ENCODE measurements at places on chromosomes 5 and 9. TPM values are rescaled to one million over a fixed set of nuclear protein-coding genes. Genes with fewer than 3 reads are reported as not detected.

Gene LRRC19
- not detected for total RNA-seq

Gene EQTN
- not detected for total RNA-seq

Gene IL31RA
- 0.13 TPM for total RNA-seq

Gene GARNL3
- total RNA-seq, result 5.4 TPM

Gene PCDHGC4
- total RNA-seq, result 0.90 TPM

DNA sequence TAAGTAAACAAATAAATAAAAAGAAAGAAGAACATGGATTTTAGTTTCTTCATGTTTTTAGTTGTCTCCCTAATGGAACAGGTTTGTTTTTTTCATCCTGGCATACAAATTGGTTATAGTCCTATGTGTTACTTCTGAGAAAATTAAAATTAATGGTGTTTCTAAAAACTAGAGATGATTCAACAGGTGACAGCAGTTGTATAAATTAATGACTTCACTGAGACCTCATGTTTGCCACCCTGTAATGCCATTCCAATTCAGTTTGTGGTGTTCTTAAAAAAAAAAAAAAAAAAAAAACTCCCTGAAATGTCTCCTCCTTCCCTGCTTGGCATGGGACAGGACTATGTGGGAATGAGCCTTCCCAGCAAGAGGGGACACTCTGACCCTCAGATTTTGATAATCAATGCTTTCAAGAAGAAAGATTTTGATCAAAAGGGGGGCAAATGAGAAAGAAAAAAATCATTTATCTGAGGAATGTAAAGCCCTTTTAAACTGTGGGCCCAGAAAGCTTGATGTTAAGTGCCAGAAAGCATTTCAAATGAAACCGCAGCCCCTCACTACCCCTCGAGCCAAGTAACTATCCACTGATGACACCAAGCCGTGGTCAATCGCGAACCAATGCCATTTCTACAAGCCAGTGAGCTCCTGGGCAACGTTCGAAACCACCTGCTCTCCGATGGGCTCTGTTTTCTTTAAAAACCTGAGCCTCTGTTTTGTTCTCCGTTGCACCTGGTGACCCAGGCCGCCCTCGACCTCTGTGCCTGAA lies 941 bp downstream of the EXD3 start:
- DNase-seq, result no peak

GRCh38 chr5:110112348-110112747 lies 422.6 kb downstream of the MAN2A1 start:
- DNase-seq, result no peak

DNA sequence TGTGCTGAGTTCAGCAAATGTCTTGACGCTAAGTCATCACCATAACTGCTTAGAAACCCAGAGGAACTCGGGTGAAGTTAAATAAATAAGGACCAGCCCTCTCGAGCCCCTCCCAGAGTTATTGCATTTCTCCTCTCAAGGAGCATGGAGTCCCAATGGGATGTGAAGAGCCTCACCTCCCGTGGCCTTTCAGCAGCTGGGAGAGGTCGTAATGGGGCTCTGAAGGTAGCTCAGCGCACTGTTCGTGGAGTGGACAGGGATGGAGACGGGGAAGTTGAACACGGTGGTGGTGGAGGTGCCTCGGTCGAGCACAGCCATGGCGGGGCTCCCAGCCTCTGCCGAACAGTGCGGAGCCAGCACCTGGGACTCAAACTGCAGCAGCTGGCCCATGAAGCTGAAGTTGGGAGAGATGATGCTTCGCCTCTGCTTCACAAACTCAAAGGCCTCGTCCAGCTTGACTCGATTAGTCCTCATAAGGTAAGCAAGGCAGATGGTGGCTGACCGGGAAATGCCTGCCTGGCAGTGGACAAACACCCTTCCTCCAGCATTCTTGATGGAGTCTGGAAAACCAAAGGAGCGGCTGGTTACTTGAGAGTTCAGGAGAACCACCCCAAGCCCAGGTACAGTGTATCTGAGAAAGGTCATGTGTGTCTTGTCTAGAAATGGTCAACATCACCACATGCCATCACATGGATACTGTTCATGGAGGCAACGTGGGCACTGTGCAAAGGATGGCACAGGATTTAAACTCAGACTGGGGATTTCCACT lies 2.2 kb downstream of the DUSP1 start:
- peak; percentile 55 for DNase-seq

Gene PLAC8L1
- total RNA-seq, result 0.53 TPM

DNA sequence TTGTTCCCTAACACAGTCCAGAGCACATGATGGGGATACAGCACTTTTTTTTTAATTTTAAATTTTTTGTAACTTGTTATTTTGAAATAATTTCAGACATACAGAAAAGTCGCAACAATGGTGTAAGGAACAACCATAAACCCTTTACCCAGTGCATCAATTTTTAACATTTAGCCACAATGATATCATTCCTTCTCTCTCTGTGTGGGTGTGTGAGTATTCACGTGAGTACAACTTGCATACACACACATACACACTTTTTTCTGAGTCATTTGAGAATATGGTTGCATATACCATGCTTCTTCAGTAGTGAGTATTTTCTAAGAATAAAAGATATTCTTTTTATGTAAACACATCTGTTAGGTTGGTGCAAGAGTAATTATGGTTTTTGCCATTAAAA lies 135.2 kb downstream of the ARHGAP26 start:
- DNase-seq, result no peak

- DNase-seq, result no peak
Measured at GRCh38 chr9:36436909-36437308, 36.8 kb upstream of the RNF38 start.

GRCh38 chr5:149529463-149529862 lies 21.8 kb downstream of the CSNK1A1 start:
- no peak for DNase-seq

Gene SLC27A6
- total RNA-seq, result 0.13 TPM

DNA sequence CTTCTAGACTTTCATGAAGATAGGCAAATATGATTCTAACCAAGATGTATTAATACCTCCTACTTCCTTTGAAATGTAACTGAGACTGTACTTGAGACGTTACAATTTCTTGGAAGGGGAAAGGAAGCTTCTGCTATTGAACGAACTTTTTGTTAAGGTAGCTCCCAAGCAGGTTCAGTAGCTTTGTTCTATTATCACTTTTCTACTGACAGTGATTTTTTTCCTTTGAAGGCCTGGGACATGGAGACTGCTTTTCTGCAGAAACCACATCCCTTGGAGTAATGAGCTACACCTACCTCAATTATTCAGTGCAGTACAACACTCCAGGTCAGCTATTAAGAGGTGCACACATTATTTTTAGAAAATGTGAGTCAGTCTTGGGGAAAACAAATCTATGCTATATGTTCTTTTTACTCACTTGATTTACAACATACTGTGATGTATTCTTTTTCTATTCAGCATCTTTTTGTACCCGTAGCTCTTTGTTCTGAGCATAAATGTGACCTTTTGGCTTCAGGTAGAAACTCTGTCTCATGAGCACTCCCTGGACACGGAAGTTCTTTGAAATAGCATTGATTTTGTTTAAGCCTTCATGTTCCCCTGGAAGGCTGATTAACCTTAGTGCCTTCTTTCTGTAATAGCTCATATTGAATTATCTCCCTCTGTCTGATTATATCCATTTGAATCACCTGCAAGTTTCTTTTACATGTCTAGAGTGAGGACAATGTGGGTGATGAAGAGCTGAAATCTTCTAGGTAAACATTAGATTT lies 56.5 kb upstream of the CDKN2B start:
- no peak for DNase-seq

DNA sequence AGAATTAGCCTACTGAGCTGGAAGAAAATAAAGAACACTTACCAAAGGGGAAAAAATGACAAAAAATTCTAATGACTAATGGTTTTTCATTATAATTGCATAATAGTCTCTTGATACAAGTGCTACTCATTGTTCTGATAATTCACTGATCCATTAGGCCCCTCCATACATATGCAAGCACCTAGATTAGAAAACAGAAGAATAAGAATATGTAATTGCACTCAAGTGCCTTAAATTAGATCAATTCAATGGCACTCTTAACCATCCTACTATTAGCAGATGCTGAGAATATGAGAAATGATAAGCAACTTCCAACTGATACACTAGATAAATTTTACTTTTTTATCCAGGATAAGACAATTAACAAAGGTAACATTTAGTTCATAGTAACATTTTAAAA lies 440.9 kb upstream of the C9orf72 start:
- DNase-seq, result no peak

DNA sequence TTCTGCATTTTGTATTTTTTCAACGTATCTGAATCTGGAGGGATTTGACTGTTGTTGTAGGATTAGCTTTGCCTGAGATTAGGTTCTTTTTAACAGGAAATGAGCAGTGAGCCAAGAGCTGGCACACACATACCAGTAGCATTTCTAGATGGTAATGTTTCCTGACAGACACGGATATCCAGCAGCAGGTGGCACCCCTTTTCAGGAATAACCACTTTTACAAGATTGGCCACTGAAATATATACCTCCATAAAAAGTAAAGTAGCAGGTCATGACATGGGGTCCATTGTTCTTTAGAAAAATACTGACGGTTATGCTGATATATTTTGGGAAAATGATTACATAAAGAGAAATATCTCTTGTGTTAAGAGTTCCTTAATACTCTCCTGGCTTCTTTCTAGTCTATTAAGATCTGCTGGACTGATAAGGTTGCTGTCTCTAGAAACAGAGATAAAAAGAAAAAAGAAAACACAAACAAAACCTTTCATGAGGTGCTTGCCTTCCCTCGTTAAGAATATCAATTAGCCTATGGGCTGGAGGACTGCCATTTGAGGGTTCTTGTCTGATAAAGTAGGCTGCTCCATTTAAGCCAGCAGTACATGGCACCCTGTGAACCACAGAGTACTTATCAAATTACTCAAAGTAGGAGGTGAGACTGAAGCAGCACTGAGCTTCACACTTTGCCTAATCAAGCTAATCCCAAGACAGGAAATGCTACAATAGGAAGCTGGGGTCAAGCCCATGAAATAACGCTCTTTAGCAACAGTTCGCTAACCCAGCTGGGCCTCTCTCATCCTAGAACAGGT lies 101.6 kb upstream of the PCA3 start:
- DNase-seq, result peak; percentile 30

- peak; percentile 60 for DNase-seq
Measured at GRCh38 chr9:107732781-107733522, 243.4 kb upstream of the KLF4 start.

DNA sequence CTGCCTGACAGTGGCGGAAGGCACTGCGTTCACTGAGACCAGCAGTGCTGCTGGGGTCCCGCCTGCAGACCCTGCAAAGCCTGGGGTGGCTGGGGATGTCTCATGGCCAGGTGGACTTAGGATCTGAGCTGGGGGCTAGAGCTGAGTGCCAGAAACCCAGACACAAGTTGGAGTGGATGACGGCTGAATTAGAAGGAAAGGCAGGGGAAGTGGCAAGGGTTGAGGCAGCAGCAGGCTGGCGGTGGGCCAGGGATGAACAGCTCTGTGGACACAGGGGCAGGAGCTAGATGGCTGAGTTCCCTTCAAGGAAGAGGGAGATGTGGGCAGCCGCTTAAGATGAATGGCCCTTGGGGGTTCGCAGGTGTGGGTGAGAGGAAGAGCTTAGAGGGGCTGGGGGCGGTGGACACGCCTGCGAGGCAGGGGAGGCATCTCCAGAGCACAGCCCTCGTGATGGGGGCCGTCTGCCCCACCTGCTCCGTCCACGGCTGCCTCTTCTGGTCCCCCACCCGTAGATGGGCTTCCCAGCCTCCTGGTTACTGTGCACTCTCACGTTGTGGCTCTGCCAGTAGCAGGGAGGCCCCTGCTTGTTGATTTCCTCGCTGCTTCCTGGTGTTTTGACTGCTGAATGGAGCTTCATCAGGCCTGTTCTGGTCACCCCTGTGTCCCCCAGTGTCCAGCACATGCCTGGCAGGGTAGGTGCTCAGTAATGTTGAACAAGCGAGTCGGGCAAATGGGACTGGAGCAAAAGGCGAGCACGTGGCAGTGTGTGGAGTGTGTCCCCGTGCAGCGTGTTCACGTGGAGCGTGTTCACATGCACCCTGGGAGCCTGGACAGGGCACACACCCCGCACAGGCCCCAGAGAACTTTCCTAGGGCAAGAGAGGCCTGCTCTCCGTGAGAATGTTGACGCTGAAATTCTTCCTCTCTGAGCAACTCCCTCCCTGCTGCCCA lies 168.2 kb downstream of the CACNA1B start:
- DNase-seq, result no peak

Gene B4GALT1
- 30.3 TPM for total RNA-seq

Gene SPINK6
- total RNA-seq, result not detected

- DNase-seq, result no peak
Measured at GRCh38 chr5:73719632-73720031, 93.6 kb downstream of the ARHGEF28 start.

Gene CNTFR
- not detected for total RNA-seq

Gene NIM1K
- total RNA-seq, result not detected

GRCh38 chr5:98314292-98314691 lies 459.2 kb upstream of the RGMB start:
- DNase-seq, result peak; percentile 92

- peak; percentile 5 for DNase-seq
Measured at GRCh38 chr5:103840600-103840999, 278.0 kb upstream of the NUDT12 start.

Gene PLEKHG4B
- not detected for total RNA-seq

- no peak for DNase-seq
Measured at GRCh38 chr5:145443366-145443765, 391.8 kb downstream of the PRELID2 start.

DNA sequence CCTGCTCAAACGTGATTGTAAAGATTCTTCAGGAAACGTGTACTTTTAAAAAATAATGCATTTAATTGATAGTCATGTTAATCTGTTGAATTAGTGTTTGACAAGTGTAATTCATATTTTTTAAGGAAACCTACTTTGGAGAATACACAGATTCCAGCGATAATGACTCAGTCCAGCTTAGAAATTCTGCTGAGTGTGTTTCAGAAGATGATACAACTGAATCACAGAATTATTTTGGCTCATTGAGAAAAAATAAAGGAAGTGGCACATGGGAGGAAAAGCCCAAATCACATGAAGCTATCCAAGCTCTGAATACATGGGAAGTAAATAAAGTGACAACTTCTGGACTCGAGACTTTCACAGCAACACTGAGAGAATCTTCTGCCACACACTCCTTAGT lies 37.8 kb downstream of the ICE1 start:
- no peak for DNase-seq

- DNase-seq, result peak; percentile 55
Measured at GRCh38 chr5:124669956-124670721, 76.3 kb downstream of the ZNF608 start.

DNA sequence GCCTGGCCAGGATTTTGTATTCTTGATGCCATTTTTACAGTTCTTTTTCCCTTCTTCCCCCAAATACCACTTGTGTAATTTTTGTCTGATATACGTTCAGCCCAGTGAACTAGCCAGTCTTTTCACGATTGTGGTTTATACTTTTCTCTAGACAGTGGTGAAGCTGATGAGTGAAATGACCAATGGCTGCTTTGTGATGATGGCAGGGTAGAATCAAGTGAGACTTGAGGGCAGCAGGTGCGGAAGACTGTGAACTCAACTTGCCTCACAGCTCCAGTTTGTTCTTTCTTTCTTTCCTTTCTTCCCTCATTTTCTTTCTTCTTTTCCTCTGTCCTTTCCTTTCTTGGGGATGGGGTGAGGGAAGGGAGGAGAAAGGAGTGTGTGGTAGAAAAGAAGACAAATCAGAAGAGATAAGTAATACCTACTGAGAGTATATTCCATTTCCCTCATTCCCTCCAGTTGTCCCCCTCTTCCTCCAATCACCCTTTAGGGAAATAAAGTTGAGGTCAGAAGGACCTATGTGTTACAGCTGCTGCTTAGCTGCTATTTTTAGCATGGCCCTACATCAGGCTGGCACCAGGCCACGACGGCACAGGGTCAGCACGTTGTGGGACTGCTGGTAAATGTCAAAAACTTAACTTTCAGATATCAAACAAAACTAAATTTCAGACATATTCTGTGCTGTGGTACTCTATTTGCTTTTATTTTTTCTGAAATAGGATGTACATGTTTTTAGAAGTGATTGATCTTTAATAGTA lies 12.3 kb downstream of the ZSWIM6 start:
- no peak for DNase-seq

Gene ACSL6
- 0.13 TPM for total RNA-seq

Gene PCDHGA5
- under 0.01 TPM for total RNA-seq

Data from bronchial epithelial cell (primary cell).